ENCODE measurements at places on chromosomes 1 and 21.

- DNase-seq = no peak
Observed at GRCh38 chr1:84899969-84900368, 7.0 kb upstream of the LPAR3 start.

GRCh38 chr21:34270411-34270810, 93.4 kb upstream of the KCNE2 start:
- DNase-seq = no peak

GRCh38 chr1:230636575-230637148, 5.6 kb upstream of the COG2 start:
- no peak for DNase-seq

- no peak for DNase-seq
Observed at GRCh38 chr21:16534408-16535101, 804.8 kb downstream of the USP25 start.

GRCh38 chr1:43912607-43913006, 21.0 kb upstream of the ARTN start:
- no peak for DNase-seq

- DNase-seq = no peak
Observed at GRCh38 chr1:13732971-13733667, 33.1 kb downstream of the PRDM2 start.

GRCh38 chr1:8408151-8408839, 90.4 kb downstream of the SLC45A1 start:
- no peak for DNase-seq
